ENCODE measurements at places on chromosomes 6 and 20.

- no peak for DNase-seq
These were observed 61.6 kb downstream of the RPRD1B start for GRCh38 chr20:38095017-38095686.

DNA sequence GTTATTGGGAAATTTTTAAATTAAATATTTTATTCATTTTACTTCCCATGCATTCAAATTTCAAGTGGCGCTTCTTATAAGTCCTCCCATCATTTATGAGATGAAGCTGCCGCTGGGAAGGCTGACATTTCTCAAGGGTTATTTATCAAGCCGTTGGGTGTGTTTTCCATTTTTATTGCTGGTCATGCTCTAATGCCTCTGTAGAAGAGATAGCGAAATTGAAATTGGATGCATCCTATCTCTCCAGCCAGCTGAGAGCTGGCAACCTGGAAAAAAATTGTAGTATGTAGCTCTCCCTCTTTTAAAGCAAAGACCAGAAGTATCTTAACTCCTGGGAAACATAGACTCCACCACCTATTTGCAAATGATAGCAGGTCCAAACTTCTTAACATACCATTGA, 135.9 kb downstream of the C6orf118 start:
- no peak for DNase-seq

DNA sequence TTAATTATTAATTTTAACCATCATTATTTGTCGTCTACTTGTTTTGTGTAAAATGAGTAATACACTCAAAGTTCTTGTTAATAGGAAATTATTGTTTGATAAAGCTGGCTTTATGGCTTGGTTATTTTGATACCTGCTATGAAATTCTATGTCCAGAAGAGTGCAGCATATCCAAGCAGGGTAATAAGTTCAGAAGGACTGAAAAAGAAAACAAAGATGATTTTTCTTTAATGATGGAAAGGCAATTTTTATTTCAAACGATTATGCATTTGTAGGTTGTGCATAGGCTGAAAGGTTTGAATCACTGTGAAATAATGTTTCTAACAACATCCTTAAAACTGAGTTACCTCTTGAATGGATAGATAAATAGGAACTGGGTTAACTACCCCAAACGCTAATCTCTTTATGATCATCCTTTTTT, 1.4 kb upstream of the MAN1A1 start:
- peak; percentile 53 for DNase-seq

GRCh38 chr20:20395903-20396568, 28.1 kb downstream of the INSM1 start:
- DNase-seq: no peak

DNA sequence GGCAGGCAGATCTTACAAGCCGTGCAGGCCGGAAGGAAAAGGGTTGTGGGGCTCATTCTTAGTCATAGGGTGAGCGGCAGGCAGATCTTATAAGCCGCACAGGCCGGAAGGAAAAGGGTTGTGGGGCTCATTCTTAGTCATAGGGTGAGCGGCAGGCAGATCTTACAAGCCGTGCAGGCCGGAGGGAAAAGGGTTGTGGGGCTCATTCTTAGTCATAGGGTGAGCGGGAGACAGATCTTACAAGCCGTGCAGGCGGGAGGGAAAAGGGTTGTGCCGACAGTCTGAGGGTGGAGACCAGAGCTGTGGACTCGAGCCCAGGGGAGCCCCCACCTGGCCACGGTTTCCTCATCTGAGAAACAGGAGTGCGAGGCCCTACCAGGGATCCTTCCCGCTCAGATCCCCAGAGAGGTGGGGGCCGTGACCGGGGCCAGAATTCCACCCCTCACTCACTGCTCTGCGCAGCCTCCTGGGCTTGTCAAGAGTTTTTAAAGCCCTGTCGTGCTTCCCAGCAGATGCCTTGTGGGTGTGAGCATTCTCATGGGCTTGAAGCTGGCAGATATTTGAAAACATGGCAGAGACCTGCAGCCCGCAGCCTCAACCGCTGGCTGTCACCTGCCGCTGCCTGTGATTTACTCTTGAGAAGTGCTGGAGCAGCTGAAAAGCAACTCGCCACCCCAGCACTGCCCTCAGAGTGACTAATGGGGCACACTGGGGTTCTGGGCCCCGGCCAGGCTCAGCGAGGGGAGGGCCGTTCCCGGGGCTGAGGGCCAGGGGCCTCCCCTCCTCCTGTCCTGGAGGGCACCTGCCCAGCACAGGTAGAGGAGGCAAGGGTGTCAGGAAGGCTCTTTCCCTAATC, 31.9 kb downstream of the NTSR1 start:
- peak; percentile 91 for DNase-seq

DNA sequence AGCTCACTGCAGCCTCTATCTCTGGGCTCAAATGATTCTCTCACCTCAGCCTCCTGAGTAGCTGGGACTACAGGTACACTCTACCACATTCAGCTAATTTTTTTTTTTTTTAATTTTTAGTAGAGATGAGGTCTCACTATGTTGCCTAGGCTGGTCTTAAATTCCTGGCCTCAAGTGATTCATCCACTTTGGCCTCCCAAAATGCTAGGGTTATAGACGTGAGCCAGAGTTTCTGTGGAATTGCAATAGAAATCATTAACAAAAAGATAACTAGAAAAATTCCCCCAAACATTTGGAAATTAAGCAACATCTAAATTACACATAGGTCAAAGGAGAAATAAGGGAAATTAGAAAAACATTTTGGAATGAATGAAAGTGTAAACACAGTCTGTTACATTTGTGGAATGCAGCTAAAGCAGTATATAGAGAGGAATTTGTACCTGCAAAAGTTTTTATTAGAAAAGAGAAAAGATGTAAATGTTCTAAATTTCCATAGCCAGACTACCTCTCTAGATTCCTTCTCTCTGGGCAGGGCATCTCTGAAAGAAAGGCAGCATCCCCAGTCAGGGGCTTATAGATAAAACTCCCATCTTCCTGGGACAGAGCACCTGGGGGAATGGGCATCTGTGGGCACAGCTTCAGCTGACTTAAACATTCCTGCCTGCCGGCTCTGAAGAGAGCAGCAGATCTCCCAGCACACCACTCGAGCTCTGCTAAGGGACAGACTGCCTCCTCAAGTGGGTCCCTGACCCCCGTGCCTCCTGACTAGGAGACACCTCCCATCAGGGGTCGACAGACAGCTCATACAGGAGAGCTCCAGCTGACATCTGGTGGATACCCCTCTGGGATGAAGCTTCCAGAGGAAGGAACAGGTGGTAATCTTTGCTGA, 51.3 kb downstream of the ATRN start:
- no peak for DNase-seq

DNA sequence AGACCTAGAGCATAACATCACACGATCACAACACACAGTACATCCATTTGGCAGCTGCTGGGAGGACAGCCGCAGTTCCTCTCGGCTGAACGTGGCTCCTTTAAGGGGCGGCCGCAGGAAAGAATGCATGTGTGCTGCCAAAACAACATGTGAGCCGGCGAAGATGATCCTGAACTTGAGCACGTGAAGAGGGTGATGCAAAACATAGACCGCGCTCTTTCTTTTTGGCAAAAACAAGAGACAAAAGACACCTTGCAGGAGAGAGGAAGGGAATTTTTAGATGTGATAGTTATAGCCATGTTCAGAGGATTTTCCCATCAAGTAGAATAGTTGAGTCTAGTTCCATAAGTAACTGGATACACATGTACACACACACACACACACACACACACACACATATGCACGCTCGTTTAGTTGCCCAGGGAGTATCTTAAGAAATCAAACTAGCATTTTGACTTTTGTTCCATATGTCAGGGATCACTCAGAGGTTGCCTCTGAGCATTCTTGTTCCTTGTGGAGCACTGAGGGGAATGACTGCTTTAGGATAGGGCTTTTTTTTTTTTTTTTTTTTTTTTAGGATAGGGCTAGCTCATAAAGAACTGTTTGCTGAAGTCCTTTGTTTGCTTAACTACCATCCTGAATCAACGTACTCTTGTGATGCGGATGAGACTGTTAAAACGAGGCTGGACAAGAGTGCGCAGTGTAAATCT, 21.7 kb upstream of the RANBP9 start:
- DNase-seq: peak; percentile 94

DNA sequence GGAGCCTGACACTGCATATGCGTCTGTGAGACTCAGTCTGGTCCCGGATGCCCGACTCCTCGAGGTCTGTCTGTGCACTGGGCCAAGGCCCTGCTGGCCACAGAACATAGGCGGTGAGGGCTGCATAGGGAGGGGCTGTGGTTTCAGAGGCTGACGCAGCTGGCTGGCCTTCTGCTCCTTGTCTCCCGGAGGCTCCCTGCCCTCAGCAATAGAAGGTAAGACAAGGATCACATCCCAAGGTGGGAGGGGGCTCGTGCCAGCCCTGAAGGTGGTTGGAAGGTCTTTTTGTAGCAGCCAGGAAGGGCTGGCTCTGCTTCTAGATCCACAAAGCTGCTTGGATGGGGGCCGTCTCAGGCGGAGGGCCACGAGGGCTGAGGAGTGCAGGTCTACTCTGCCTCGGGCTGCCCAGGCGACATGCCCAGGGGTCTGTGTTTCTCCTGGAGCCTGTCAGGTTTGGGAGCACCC, 239.8 kb upstream of the SULF2 start:
- peak; percentile 90 for DNase-seq

DNA sequence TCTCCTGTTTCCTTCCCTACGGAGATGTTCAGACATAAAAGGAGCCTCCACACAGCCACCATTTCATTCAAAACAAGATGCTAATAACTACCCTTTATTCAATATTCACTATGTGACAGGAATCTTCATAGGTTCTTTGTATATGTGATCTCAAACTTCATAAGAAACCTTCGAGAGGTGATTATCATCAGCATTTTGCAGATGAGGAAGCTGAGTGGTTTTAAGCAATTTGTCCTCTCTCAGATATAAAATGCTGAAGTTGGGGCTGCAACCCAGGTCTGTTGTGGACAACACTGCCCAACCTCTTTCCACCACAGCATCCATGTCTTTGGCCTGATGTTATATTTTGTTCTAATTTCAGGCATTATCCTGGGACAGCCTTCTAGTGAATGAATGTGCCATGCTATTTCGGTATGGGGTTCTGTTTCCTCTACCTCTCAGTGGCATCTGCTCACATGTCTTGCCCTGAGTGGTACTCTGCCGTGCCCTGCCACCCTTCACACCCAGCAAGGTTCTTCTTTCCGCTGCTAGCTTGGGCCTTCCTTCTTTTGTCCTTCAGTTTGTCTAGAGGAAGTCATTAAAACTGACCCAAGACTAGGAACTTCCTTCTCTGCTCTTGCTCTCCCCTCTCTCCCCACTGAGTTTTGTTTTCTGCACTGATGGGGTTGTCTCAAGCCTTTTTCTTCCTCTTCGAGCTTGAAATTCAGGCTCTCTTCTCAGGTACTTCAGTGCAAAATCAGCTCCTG, 300.9 kb upstream of the PRDM1 start:
- no peak for DNase-seq

GRCh38 chr20:50312682-50313521, 122.3 kb downstream of the CEBPB start:
- peak; percentile 92 for DNase-seq

GRCh38 chr20:44715499-44716308, 535 bp downstream of the CCN5 start:
- no peak for DNase-seq

DNA sequence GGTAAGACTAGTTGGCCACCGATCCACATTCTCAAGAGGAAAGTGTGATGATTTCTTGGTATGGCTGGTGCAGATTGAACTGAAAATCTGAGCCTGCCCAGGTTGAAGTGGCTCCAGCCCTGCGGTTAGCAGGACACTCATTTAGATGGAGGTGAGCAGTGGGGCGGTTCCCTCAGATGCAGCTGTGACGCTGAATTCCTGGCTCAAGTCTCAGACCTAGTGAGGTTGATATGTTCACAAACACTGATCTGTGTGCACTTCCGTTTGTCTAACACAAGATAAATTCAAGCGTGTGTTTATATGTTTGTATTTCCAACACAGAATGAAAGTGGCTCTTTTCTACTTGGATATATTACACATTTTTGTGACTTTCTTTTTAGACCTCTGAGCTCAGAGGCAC, 83.4 kb upstream of the FRMD1 start:
- no peak for DNase-seq

GRCh38 chr20:8212286-8212685, 80.2 kb downstream of the PLCB1 start:
- DNase-seq: no peak

- peak; percentile 3 for DNase-seq
These were observed 519.1 kb upstream of the EYS start for GRCh38 chr6:66226109-66226508.

DNA sequence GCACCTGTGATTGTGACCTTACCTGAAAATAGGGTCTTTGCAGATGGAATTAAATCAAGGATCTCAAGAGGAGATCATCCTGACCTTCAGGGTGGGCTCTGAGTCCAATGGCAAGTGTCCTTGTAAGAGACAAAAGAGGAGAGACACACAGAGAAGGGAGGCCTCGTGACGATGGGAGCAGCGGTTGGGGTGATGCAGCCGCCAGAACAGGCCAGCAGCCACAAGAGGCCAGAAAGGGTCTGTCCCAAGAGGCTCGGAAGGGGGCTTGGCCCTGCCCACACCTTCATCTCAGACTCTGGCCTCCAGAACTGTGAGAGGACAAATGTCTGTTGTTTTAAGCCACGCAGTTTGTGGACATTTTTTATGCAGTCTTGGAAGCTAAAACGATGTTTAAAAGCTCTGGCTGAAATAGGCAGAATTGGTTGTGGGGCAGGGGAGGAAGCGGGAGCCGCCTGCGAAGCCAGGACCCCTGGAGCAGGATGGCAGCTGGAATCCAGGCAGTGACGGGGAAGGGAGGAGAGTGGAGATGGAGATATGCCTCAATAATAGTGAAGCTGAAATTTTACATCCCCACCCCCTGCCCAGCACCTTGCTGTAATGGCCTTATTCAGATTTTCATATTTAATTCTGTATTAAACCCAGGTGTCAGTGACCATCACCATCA, 216.4 kb downstream of the ANKRD60 start:
- no peak for DNase-seq

DNA sequence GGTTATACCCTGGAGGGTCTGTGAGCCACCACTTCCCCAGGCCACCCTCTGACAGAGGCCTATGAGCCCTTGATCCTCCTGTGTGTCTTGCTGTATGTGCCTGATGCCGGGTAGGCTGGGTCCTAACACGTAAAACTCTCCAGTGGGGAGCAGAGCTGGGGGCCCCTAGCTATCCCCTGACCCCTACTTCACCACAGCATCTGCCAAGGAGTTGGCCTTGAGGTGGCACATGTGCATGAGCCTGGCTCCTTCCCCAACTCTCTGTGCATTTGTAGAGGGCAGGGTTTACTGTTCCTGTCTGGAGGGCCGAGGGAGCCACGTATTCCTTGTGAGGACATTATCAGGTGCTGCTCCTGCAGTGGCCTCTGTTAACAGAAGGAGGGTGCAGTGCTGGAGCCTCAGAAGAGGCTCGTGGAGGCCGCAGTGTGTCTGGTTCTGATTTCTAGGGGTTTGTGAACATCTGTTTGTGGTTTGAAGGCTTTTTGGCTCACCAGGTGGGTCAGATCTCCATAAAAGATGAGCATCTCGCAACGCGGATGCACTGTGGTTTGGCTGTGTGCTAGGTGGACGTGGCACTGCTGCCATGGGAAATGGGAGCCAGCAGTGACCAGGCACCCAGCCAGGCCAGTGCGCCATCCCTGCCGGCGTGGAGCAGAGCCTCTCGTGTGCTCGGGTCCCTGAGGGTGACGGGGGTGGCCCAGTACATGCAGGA, 152.1 kb downstream of the DTNBP1 start:
- no peak for DNase-seq

GRCh38 chr20:19024296-19025035, 188.0 kb upstream of the SLC24A3 start:
- no peak for DNase-seq

All from fibroblast of skin of abdomen (primary cell).